T-helper 9 cell (primary cell): ENCODE measurements at places on chromosomes 2 and 18.

DNA sequence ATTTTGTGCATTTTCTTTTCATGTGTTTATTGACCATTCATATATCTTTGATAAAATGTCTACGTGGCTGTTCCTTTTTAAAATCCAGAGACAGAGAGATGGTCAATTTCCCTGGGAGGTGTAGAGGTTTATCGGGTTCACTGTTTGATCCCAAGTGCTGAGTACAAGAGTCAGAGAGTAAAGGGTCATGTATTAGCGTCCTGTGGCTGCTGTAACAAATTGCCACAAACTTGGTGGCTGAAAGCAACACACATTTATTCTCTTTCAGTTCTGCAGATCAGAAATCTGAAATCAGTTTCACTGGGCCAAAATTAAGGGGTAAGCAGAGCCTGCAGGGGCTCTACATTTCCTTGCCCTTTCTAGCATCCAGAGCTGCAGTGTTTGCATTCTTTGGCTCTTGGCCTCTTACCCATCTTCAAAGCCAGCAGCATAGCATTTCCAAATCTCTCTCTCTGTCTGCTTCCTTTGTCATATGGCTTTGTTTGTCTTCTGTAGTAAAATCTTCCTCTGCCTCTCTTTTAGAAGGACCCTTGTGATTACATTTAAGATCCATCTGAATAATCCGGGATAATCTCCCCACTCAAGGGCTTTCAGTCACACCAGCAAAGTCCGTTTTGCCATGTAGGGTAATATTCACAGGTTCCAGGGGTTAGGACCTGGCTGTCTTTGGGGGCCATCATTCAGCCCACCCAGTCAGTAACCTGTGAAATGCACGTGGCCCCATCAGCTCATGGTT lies 49.9 kb downstream of the TMEM17 start:
- no peak for DNase-seq

GRCh38 chr2:151161821-151162551 lies 99.7 kb downstream of the RBM43 start:
- no peak for DNase-seq

DNA sequence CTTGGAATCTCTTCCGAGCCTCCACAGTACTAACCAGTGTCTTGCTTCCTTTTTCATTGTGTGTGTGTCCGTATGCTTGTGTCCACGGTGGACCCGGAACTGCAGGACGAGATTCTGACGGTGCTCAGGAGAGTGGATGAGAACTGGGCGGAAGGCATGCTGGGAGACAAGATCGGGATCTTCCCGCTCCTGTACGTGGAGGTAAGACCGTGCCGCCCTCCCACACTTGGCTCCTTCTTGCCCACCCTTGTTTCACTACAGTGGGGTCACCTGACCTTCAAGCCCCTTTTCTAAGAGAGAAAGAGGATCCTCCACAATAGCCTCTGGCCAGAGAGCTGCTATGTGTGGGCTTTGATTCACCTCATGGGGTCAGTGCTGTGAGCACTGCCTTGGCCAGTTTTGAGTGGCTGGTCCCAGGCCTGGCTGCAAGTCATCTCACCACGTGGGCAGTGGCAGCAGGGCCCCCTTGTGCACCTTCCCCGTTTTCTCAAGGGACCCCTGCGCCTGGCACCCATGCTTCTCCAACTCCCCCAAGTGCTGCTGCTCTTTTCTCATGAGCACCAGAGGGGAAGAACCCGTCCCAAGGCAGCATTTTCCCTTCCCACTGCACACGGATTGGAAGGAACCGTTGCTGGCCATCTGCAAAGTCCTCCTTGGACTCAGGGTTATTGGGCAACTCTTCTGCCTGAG lies 242.1 kb downstream of the SEPTIN10 start:
- no peak for DNase-seq

DNA sequence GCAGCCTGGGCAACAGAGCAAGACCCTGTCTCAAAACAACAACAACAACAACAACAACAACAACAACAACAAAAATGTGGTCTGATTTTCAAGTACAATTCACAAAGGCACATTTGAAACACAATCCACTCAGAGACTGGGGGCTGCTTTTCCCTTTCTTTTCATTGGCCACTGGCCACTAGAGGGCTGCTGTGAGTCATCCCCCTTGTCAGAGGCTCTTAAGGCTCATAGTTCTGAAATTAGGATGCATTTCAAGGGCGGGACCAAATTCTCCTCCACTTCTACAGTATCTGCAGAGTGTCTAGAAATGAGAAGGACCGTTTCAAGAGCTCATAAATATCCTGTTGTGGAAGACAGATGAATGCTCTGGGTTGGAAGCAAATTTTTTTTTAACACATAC lies 285.4 kb downstream of the NRXN1 start:
- no peak for DNase-seq

DNA sequence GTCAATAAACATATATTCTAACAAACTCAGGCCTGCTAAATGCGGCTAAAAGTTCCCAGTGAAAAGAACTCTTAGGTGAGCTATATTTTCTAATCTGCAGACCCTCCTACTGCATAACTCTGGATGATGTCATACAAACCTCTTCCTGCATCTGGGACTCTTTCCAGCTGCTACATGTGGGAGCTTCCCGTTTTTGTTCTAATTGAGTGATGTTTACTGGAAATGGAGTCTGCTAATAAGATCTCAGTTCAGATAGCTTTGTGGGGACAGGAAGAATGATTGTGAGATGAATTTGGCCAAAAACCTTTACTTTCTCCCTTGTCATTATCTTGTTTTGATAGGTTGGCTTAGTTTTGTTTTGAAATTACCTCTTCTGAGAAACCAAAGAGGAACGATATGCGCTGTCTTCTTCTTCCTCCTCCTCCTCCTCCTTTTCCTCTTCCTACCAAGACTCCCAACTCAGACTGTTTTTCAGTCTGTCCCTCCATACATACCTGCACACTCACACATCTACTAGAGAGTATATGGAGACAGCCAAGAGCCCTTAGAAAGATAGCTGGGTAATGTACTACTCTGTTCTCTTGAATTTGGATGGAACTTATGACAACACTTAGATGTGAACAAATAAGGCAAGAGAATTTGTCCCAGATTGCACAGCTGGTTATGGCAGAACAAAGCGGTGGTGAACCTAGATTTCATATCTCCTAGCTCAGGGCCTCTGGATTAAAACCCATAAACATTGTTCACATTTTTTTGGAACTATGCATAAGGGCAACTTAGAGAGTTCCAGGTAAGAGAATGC lies 39.8 kb upstream of the AAK1 start:
- no peak for DNase-seq

GRCh38 chr2:27307545-27308358 lies 493 bp downstream of the UCN start:
- DNase-seq = no peak

- no peak for DNase-seq
Observed at GRCh38 chr2:35997488-35997887, 358.1 kb upstream of the CRIM1 start.

- no peak for DNase-seq
Observed at GRCh38 chr18:79904357-79905147, 46.9 kb downstream of the SLC66A2 start.

DNA sequence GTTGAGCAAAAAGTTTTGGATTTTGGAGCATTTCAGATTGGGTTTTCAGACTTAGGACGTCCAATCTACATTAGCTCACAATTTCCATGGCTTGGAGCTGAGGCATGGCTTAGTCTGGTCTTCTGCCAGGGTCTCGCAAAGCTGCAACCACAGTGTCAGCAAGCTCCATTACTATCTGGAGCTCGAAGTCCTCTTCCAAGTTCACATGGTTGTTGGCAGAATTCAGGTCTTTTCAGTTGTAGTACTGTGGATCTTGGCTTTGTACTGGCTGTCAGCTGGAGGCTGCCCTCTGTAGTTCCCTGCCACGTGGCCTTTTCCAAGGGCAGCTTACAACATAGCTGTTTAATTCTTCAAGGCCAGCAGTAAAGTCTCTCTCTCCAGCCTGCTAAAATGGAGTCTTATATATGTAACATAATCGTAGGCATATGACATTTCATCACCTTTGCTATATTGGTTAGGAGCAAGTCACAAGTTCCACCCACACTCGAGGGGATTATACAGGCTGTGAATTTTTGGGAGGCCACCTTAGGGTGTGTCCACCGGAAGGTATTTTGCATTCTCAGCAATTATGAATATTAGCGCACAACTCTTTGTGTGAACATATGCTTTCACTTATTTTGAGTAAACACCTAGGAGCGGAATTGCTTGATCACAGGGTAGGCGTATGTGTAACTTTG lies 41.5 kb upstream of the EPC2 start:
- no peak for DNase-seq

- DNase-seq = no peak
Observed at GRCh38 chr2:65314801-65315441, 87.3 kb downstream of the ACTR2 start.

DNA sequence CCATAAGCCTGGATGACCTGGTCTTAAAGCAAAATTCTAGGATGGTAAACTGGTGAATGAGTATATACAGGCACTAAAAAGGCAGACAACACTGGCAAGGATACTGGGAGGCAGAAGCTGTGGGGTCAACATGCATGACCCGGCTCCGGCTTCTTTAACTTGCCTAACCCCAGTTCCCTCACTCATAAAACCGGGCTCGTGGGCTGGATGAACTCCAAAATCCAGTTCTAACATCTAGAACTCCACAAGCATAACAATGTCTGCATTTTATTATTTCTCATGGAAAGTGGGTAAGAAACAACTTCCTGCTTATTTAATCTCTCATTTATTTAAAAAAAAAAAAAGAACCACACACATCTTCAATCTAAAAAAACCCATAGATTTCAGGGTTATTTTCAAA lies 57.3 kb downstream of the FARSB start:
- no peak for DNase-seq

DNA sequence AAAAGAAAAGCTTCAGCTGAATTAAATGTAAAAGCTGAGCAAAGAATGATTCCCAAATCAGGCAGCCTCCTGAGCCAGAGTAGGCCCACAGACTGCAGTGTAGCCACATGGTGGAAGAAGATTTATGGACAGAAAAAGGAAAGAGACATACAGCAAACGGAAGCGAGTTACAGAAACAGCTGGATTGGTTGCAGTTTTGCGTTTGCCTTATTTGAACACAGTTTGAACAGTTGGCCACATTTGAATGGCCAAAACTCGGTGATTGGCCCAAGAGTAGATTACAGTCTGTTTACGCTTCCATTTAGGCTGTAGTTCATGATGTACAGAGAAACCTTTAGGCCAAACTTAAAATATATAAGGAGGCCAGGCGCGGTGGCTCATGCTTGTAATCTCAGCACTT lies 35.1 kb downstream of the SH2D6 start:
- no peak for DNase-seq

GRCh38 chr2:241794250-241794823 lies 14.7 kb upstream of the NEU4 start:
- no peak for DNase-seq

GRCh38 chr18:3281456-3282400 lies 19.8 kb downstream of the MYL12B start:
- no peak for DNase-seq

GRCh38 chr2:1898461-1899395 lies 154.4 kb upstream of the PXDN start:
- DNase-seq = no peak

GRCh38 chr2:171547720-171548119 lies 25.4 kb downstream of the CYBRD1 start:
- DNase-seq = no peak

DNA sequence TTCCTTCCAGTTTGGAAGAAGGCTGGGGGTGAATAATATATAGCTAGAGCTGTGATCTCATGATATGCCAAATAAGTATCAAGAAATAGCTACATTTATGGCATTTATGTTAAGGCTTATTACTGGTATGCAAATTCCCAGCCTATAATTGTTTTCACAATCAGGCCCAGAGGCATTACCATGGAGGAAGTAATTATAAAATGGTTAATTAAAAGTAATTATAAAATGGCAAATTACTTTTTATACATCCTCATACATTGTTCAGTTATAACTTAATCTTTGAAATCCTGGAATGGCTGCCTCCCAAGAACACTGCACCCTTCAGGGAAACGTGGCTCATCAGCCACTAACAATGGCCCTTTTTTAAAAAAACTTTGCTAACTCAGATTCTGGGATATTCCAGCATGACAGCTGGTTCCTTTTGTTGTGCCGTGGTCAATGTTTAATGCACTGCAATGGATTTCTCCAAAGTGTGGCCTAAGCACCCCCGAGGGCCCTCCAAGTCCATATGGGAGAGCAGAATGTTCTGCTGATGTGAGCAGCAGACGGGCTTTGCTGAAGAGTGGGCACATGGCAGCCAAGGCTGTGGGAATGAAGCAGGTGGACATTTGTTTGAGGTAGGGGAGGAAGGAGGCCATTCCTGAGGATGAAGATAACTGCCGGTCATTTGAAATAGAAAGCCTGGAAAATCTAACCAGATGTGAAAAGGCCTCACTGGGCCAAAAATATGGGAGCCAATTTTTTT lies 483.5 kb upstream of the GCFC2 start:
- DNase-seq = no peak

DNA sequence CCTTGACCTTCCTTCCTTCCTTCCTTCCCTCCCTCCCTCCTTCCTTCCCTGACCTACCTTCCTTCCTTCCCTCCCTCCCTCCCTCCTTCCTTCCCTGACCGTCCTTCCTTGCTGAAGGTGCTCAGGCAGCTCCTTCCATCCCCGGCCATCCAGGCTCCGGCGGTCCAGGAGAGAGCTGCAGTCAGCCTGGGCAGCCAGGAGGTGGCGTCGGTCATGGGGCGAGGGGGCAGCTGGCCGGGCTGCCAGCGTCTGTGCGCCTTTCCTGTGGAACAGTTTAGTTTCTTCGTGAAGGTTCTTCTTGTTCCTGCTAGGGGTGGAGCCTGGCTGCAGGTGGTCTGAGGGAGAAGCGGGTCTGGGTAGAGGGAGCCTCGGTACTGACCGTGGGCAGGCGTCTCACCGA lies 15.7 kb downstream of the GPR35 start:
- DNase-seq = no peak

GRCh38 chr18:73719611-73720010 lies 428.0 kb downstream of the FBXO15 start:
- DNase-seq = no peak

- DNase-seq = no peak
Observed at GRCh38 chr18:48933578-48934414, 17.0 kb downstream of the SMAD7 start.

DNA sequence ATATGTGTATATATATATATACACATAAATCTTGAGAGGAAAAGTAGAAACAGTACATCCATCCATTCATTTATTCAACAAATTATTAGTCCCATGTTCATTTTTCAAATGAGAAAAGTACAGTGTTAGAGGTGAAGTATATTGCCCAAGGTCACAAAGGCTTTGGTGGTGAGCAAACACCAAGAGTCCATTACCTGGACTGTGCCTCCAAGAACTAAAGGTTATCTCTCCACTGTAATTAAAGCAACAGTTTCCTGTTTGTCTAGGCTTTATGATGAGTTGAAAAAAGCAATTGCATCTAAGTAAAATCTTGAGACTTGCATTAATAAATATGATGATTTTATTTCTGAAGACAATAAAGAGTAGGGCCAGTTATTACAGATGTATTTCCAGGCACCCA lies 44.7 kb upstream of the EPB41L3 start:
- no peak for DNase-seq

- no peak for DNase-seq
Observed at GRCh38 chr2:19554520-19554919, 196.1 kb upstream of the OSR1 start.

- DNase-seq = no peak
Observed at GRCh38 chr2:231244382-231245248, 46.2 kb downstream of the ARMC9 start.

- no peak for DNase-seq
Observed at GRCh38 chr2:159054985-159055384, 86.5 kb downstream of the TANC1 start.
